Endothelial cell (in vitro differentiated cells): ENCODE measurements at places on chromosomes 7 and 10.

DNA sequence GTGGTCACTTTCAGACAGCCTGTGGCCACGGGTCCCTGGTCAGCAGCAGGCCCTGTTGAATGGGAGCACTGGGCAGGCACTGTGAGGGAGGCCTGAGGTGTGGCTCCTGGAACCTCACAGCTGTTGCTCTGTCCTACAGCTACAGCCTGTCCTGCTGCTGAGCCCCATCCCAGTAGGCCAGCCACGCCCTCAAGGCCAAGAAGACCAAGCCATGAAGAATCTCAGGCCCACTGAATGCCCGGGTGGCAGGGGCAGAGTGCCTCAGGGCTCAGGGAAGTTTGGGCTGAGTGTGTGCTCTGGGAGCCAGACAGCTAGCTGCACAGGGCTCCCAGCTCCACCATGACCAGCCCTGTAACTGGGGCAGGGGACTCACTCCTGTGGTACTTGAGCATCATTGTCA is 363.5 kb upstream of the NUPR2 start:
- no peak for DNase-seq

GRCh38 chr10:131279516-131279915 is 32.0 kb downstream of the TCERG1L start:
- DNase-seq, result no peak

GRCh38 chr7:41970941-41971340 is 266.1 kb downstream of the GLI3 start:
- DNase-seq, result no peak

- peak; percentile 64 for DNase-seq
Observed at GRCh38 chr10:69639291-69640195, 9.5 kb downstream of the FAM241B start.

GRCh38 chr10:77226452-77226851 is 411.2 kb downstream of the KCNMA1 start:
- no peak for DNase-seq

DNA sequence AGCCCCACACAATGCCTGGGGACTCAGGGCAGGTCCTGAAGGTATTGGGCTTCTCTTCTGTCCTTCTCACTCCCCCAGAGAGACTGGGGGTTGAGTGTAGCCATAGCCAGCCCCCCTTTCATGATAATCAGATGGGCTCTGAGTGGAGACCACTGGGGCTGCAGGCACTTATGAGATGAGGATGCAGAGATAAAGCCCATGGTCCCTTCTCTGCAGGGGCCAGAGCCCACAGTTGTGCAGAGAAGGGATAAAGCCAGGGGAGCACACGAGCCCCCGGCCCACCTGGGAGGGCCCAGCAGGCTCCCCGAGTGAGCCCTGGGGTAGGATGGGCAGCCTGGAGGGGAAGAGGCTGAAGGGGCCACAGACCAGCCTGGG is 96.2 kb downstream of the BMS1 start:
- DNase-seq, result no peak

- DNase-seq, result no peak
Observed at GRCh38 chr10:7458556-7458955, 47.7 kb upstream of the SFMBT2 start.

GRCh38 chr7:3217166-3217565 is 83.9 kb upstream of the SDK1 start:
- no peak for DNase-seq

DNA sequence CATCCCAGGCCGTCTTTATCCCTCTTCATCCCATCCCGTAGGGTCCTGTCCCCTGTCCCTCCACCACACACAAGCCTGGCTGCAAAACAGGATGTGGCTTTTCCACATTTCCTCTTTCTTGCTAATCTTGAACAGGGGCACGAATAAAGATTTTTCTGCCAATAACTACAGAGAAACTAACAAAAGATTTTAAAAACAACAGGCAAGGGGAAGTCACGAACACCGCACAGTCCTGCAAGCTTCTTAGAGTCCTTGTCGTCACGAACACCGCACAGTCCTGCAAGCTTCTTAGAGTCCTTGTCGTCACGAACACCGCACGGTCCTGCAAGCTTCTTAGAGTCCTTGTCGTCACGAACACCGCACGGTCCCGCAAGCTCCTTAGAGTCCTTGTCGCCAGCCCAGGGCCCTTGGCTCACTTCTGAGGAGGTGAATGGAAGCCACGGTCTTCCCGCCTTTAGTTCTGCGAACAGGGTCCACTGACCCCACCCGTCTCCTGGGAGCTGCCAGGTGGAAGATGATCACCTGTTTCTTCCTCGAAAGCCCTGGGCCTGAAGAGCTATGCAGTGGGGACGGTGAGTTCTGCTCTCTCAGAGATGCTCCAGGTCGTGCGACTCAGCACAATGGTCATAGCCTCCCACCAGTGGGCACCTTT is 10.3 kb upstream of the INSIG1 start:
- no peak for DNase-seq

GRCh38 chr7:49483142-49483541 is 290.3 kb upstream of the VWC2 start:
- no peak for DNase-seq

DNA sequence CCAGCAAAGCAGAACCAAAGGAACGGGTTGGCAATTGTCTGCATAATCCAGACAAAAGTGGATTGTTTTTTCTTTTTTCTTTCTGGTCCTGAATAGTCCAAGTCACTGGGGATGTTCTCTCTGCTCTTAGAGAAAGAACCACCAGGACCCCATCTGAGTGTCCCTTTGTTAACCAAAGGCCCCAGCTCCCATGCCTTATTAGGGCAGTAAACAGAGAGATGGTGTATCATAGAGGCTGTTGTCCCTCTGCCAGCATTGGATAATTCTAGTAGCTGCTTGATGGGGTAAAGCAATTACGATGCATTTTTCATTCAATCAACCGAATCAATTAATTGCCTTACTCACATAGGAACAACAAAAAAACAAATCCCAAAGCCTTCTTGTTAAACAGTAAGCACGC is 213.0 kb downstream of the BUB3 start:
- no peak for DNase-seq

GRCh38 chr10:47248386-47249090 is 51.5 kb upstream of the GDF10 start:
- DNase-seq, result no peak

- no peak for DNase-seq
Observed at GRCh38 chr7:156943091-156944041, 6.1 kb upstream of the NOM1 start.

DNA sequence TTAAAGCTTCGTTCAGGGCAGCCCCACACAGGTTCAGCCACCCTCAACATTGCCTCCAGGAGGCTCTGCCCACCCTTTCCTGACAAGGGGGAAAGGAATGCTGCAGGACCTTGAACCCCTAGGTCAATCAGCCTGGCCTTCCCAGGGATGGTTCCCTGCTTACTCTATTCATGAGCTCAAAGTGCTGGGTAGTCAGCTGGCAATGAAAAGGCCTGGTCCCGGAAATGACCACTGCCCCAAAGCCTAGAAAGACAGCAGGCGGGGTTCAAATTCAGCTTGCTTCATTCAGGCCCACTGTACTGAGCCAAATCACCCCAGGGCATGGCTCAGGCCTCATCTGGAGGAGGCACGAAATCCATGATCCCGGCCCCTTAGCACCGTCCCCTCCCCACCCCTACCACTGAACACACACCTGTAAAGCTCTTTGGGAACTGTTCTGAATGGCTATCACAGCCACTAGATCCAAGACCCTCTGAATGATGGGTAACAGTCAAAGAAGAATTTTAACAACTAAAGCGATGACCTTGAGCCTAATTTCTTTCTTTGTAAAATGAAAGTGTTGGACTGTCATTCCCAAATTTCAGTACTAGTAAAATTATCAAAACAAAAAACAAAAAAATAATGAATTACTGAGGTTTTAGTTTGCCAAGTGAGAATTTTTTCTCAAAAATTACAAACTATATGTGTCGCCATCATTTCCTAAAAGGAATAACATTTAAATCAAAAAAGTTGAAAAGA is 1.0 kb downstream of the URGCP start:
- no peak for DNase-seq

GRCh38 chr7:6398943-6399342 is 48.8 kb downstream of the DAGLB start:
- DNase-seq, result no peak

DNA sequence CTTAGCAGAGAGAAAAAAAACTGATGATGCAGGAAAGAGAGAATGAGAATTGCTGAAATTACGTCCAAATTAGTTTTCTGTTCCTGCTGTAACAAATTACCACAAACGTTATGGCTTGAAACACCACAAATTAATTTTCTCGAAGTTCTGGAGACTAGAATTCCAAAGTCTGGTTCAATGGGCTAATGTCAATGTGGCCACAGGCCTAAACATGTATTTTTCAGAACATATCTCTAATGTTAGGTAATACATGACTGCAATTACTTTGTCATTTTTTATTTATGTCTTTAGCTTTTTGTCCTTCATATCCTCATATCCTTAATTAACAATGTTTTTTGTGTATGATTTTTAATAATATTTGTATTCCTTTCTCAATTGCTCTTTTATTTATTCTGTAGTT is 3.0 kb upstream of the AKR1C3 start:
- no peak for DNase-seq

DNA sequence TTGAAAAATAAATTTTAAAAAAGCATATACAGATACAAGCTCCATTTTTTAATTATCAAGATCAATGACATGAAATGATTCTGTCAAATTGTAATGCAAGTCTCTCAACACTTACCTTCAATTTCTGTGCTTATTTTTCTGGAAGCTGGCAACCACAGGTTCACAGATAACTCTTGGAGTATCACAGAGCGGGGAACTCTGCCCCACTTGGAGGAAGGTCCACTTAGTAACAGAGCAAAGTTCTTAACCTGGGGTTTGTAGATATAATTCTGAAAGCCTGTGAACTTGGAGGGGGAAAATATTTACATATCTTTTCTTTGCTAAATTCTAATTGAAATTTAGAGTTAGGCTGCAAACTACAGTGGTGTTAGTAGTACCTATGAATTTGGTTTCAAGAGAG is 2.3 kb upstream of the MGAM start:
- no peak for DNase-seq
